G401 (cell line): ENCODE measurements at places on chromosomes 5 and 9. TPM values are rescaled to one million over a fixed set of nuclear protein-coding genes. Genes with fewer than 3 reads are reported as not detected.

The ZNF454 gene
- total RNA-seq: not detected in 2 replicates

The ZFP37 gene
- total RNA-seq: 3.4 and 5.4 TPM in 2 replicates

The SPATA31C1 gene
- total RNA-seq: not detected in 2 replicates

The PCDHA3 gene
- not detected in 2 replicates for total RNA-seq

GRCh38 chr5:61915646-61916045 is 390.4 kb upstream of the KIF2A start:
- DNase-seq: no peak

DNA sequence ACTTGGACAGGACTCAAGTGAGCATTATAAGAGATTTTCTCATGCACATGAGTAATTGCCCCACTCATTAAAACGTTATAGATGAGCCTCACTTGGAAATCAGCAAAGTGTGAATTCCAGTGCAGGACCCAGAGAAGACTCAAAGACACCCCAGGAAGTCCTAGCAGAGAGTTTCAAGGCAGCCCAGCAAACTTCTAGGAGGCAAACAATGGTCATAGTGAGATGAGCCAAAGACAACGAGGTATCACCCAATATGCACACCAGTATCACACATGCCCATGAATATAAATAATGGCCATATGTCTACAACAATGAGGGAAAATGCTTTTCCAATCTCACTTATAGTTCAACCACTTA is 245.9 kb downstream of the ACTL7B start:
- DNase-seq: no peak
